ENCODE measurements at places on chromosomes 6 and 20.

DNA sequence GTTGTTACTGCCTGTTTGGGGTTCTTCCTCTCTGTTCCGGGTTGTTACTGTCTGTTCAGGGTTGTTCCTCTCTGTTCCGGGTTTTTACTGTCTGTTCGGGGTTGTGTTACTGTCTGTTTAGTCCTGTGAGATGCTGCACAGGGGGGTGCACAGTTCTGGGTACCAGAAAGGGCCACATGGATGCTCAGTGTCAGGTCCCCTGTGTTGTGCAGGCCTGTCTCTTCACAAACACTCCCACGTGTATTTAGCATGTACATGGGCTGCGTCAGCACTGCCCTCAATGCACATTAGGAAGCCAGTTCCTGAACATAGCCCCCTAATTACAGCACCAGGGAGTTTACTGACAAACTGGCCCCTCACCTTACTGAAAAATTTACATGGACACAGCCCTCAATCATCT lies 118.5 kb downstream of the DLL1 start:
- no peak for DNase-seq

- no peak for DNase-seq
Measured at GRCh38 chr20:59825944-59826759, 107.3 kb downstream of the SYCP2 start.

GRCh38 chr6:5089481-5090438 lies 4.6 kb downstream of the PPP1R3G start:
- DNase-seq = no peak

DNA sequence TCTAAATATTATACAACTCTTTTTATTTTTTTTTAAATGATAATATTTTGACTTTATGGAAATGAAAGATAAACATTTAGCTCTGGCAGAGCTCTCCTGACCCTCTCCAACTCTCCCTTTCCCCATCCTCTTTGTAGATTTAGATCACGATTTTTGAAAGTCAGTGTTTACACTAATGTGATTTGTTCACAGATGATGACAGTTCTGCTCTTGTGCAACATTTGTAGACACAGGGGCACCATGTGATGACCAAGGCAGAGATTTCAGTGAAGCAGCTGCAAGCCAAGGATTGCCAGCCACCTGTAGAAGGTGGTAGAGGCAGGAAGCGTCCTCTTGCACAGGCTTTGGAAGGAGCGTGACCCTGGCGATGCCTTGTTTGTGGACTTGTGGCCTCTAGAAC lies 483.2 kb downstream of the QKI start:
- no peak for DNase-seq

DNA sequence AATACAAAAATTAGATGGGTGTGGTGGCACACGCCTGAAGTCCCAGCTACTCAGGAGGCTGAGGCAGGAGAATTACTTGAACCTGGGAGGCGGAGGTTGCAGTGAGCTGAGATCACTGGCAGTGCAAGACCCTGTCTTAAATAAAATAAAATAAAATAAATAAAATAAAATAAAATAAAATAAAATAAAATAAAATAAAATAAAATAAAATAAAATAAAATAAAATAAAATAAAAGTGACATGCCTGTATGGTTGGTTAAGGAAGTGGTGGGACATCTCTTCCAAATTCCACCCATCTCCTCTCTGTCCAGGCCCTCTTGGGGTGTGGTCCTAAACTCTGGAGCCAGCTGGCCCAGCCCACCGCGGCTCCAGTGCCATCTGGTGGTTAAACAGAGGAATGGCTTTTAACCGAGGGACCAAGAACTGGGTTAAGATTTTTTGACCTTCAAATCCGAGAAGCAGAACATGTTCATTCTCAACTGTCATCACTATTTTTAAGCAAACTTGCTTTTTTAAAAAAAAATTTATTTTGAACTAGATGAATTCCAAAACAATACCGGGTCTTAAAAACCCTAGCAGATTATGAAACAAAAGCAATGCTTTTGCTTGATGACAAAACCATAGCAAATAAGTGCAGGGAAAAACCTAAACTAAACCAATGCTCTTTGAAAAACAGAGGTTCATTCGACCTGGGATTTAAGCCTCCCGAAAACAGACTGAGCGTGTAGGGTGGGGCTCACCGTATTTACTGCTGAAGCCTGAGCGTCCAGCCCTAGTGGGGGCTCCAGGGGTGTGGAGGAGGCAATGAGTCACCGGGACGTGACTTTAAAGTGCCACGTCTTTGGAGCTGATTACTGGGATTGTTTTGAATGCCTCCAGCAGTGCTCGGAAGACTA lies 68.8 kb downstream of the CDC5L start:
- DNase-seq = no peak

DNA sequence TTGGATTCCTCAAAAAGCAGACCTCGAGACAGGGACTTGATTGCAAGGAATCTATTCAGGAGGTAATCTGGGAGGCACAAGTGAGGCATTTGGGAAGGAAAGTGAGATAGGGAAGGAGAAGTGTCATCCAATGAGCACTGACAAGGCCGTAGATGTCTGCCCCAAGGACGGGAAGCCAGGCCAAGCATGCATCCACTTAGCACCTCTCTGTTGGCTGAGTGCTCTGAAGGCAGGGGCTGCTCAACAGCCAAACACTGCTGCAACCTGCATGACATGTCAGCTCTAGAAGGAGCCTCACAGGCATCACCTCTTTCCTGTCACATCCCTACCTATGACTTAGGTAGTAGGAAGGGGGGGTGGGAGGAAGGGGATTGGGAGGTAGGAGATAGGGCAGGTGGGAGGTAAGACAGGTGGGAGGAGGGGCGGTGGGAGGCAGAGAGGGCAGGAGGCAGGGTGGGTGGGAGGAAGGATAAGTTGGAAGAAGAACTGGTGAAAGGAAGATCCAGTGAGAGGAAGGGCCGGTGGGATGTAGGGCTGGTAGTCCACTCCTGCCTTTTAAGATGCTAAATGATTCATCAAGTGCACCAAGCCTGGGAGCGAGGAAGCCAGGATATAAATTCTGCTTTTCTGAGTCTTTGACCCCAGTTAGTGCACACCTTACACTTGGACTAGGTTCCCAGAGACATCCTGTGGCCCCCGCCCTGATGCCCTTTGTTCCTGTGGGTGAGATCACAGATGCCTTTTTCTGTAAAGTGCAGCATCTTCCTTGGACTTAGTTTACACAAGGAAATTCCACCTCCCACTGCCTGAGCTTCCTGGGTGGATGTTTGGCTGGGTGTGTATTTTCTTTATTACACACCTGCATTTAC lies 83.8 kb upstream of the NXT1 start:
- no peak for DNase-seq

DNA sequence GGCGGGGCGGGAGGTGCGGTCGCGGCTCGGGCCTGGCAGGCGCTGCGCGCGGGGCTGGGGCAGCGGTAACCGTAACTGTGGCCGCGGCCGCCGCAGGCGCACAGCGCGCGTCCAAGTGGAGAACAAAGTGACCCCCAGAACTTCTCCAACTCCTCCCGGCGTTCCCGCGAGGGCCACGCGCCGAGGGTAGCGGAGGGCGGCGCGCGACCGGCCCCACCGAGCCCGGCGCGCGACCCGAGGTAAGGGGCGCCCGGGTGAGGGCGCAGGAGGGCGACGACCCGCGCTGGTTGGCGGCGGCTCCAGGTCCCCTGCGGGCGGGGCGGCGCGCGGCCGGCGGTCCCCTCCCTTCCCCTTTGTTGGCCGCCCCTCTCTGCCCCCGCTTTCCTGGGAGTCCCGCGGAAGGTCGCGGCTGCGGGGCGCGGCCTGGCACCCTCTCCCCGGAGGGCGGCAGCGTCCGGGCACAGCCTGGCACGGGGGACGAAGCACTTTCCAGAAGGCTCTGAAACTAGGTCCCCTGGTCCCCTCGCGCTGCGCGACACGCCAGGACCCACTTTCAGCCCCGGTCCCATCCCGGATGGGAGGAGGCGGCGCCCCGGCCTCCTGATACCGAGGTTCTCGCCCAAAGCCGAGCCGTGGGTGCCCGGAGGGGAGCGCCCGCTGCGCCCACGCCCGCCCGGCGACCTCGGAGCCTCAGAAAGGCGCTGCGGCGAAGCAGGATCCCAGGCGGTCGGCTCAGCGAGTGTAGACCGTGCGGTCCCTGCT lies at the start of gene TIAM2:
Gene TIAM2 (plus strand): TSS at position 62 of the 762 bp plus-strand sequence. CDS start 133,909 bp downstream, outside the sequence.
- DNase-seq = no peak

DNA sequence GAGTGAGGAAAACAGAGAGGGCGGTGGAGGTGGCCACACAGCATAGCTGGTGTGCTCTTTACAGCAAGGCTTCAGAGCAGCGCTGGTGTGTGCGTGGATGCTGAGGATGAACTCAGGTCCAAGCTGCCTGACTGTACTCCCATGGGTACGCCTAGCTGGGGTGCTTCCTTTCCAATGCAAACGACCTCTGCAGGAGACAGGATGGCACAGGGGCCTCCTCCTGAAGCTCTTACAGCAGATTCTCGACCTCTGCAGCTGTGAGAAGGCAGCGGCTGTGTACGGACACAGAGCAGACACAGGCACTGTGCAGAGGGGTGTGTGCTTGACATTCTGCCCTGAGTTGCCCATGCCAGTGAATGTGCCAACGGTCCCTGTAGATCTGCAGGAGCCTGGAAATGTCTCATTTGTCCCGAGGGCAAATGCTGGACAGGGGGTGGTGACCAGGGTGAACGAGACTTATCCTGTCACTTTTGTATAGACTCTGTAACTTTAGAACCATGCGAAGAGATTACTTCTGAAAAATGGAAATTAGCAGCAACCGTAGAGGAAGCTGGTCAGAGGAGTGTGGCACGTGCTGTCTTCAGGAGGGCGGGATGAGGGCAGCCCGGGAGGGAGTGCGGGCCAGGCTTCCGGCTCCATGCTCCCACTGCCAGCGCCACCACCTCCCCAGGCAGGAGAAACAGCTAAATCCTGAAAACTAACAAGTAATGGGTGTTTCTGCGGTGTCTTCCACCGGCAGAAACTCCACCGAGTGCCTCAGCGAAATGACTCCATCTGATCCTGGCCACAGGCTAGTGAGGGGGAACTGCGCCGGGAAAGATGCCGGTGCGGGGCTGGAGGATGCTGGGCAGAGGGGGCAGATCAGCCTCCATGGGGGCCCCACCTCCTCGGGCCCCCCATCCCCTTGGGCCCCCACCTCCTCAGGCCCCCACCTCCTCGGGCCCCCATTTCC lies 120.9 kb upstream of the RPS6KA2 start:
- no peak for DNase-seq

GRCh38 chr6:16430391-16431089 lies 192.2 kb downstream of the GMPR start:
- DNase-seq = no peak

GRCh38 chr20:5065166-5065878 lies 54.4 kb downstream of the PCNA start:
- DNase-seq = no peak
